ENCODE measurements at places on chromosomes 13 and 19.
A peak's percentile ranks its signal among the peaks of the same experiment; 100 is the strongest.

DNA sequence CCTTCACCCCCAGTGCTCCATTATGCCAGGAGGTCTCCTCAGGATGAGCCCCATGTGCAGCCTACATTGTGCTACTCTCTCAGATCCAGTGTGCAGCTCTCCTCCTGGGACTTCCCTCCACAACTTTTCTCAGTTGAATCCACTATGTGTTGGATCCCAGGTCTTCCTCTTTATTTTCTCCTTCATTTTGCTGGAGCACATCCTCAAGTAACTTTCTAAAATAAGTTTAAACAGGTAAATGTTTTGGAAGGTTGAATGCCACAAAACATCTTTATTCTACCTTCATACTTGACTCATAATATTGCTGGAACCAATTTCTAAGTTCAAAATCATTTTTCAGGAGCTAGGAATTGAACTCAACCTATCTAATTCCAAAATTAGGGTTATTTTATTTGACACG is 52.1 kb downstream of the C13orf46 start:
- H3K4me1 ChIP-seq: no peaks in the 10 kb centered on the region
- DNase-seq: no peak
- H3K27ac ChIP-seq: no peak overlapping the region
- no peaks in the 10 kb centered on the region for H3K27me3 ChIP-seq
- H3K4me3 ChIP-seq: no peak overlapping the region

DNA sequence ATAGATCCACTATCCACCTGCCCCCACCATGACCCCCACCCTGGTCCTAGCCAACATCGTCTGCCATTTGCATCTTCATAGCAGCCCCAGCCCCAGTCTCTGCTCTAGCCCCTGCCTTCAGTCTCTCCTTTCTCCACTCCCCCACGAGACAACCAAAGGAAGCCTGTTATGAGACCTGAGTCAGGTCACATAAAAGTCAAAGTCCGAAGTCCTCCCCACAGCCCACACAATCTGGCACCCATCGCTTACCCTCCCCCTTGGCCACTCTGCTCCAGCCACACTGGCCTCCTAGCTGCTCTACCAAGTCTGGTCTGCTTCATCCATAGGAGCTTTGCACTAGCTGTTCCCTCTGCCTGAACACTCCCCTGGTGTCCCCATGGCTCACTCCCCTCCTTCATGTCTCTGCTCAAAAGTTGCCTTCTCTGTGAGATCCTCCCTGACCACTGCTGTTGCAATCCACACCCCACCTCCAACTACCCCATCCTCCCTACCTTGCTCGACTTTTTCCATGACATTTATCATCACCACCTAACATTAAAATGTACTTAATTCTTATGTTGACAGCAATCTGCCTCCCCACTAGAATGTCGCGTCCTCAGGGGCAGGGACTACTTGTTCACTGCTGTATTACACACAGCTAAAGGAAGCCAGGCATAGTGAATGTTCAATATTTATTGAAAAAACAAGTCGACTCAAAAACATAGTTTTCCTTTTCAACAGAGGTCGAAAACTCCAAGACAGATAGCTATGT is 1.2 kb upstream of the PLEKHG2 start:
- no peak for DNase-seq
- peak overlapping the region; percentile 100 for H3K27ac ChIP-seq
- H3K4me1 ChIP-seq: peaks cover 11% of the 10 kb centered on the region
- no peak overlapping the region for H3K4me3 ChIP-seq
- H3K27me3 ChIP-seq: no peaks in the 10 kb centered on the region

GRCh38 chr13:35793823-35794222 is 317.3 kb upstream of the MAB21L1 start:
- no peak overlapping the region for H3K4me3 ChIP-seq
- no peak overlapping the region for H3K27ac ChIP-seq
- H3K27me3 ChIP-seq: no peaks in the 10 kb centered on the region
- no peaks in the 10 kb centered on the region for H3K36me3 ChIP-seq
- DNase-seq: no peak

- DNase-seq: no peak
- H3K27me3 ChIP-seq: no peaks in the 10 kb centered on the region
- H3K36me3 ChIP-seq: peaks cover 47% of the 10 kb centered on the region
- H3K27ac ChIP-seq: no peak overlapping the region
Observed at GRCh38 chr19:10686193-10686592, 15.0 kb upstream of the QTRT1 start.

- H3K27ac ChIP-seq: peak overlapping the region; percentile 36
- H3K4me1 ChIP-seq: peaks cover 17% of the 10 kb centered on the region
- H3K4me3 ChIP-seq: no peak overlapping the region
- no peak for DNase-seq
- H3K27me3 ChIP-seq: no peaks in the 10 kb centered on the region
Observed at GRCh38 chr19:45514376-45515051, 7.2 kb downstream of the VASP start.

- H3K27me3 ChIP-seq: no peaks in the 10 kb centered on the region
- DNase-seq: no peak
- H3K4me3 ChIP-seq: no peak overlapping the region
- no peaks in the 10 kb centered on the region for H3K4me1 ChIP-seq
Observed at GRCh38 chr13:110113284-110113764, 193.6 kb downstream of the COL4A1 start.

DNA sequence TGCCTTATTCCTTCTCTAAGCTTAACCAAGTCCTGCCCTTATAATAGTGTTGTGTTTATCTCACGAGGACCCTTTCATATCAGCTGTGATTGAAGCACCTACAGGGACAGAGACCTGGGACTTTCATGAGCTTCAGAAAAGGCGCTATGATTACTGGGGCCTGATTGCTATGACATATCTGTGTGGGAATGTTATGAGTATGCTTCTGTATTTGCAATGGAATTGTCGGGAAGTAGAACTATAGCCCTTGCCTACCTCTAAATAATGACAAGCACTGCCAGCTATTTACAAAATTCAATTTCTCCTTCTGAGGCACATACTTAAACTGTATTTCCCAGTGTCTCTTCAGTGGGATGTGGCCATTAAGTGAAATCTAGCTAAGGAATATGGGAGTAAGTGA is 191.5 kb downstream of the LHFPL6 start:
- H3K36me3 ChIP-seq: no peaks in the 10 kb centered on the region
- H3K4me1 ChIP-seq: peaks cover 9% of the 10 kb centered on the region
- H3K27me3 ChIP-seq: no peaks in the 10 kb centered on the region
- H3K4me3 ChIP-seq: no peak overlapping the region
- peak overlapping the region; percentile 41 for H3K27ac ChIP-seq

GRCh38 chr13:40994581-40995230 is 24.4 kb downstream of the ELF1 start:
- no peak for DNase-seq
- H3K36me3 ChIP-seq: peaks cover 4% of the 10 kb centered on the region
- no peaks in the 10 kb centered on the region for H3K27me3 ChIP-seq
- H3K27ac ChIP-seq: peak overlapping the region; percentile 47
- H3K4me1 ChIP-seq: peaks cover 11% of the 10 kb centered on the region

DNA sequence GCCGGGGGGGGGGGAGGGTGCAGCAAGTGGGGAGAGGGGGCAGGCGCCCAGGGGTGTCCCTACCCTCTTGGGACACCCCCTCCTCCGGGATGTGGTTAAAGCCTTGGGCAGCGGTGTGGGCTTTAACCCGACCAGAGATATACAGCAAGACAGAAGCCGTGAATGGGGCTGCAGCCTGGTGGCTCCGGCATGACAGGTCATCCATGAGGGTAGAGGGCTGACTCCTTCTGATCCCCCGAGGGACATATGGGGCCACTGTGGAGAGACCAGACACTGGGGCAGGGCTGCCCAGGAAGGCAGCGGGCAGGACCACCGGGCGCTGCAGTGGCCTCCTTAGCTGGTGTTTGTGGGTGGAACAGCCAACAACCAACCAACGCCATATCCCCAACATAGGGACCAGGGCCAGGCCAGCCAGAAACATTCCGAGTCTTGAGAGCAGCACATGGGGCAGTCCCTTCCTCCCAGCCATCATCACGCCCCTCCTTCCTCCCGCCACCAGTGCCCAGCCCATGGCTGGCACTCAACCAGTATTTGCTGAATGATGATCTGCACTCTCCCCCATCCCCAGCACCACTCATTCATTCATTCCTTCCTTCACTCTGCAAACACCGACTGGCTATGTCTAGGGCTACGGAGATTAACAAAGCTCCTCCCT is 18.2 kb downstream of the ELAVL1 start:
- no peak overlapping the region for H3K4me3 ChIP-seq
- no peak for DNase-seq
- peak overlapping the region; percentile 74 for H3K27ac ChIP-seq
- H3K36me3 ChIP-seq: peaks cover 41% of the 10 kb centered on the region

GRCh38 chr19:44684892-44685863 is 13.8 kb upstream of the CEACAM16 start:
- H3K36me3 ChIP-seq: no peaks in the 10 kb centered on the region
- H3K27ac ChIP-seq: peak overlapping the region; percentile 84
- no peaks in the 10 kb centered on the region for H3K27me3 ChIP-seq
- H3K4me1 ChIP-seq: no peaks in the 10 kb centered on the region
- no peak overlapping the region for H3K4me3 ChIP-seq

DNA sequence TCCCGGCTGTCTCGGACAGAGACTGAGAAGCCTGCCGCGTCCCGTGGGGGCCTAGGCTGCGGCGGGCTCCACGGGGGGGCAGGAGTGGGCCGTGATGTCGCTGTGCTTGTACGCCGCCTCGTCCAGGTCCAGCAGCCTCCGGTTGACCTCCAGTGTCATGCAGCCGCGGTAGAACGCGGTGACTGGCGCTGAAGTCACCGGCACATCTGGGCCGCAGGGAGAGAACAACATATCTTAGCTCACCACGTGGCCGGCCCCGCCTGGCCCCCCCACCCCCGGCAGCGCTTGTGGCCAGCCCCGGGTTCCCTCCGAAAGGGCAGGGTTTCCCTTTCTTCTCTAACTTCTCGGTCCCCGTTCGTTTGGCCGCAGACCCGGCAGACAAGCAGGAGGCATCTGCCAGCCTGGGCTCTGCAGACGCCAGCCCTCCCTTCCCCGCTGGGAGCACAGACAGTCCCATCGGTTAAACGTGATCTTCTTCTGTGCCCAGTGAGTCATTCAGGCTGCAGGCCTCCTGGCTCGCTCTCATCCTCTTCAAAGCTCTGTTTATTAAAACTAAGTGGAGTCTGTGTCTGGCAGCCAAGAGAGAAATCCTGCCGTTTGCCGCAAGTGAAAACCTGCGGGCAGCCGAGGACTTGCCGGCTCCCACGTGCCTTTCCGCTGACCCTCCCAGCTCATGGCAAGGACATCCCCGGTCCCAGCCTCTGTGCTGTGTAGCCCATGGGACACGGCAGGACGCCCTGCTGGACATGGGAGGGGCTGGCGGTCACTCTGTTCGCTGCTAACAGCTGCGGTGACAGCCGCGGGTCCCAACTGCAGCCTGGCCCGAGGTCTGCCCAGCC is 42.8 kb downstream of the GAS6 start:
- peak overlapping the region; percentile 73 for H3K27ac ChIP-seq
- peak; percentile 61 for DNase-seq
- H3K36me3 ChIP-seq: peaks cover 15% of the 10 kb centered on the region
- H3K4me1 ChIP-seq: peaks cover 12% of the 10 kb centered on the region

- no peaks in the 10 kb centered on the region for H3K36me3 ChIP-seq
- no peaks in the 10 kb centered on the region for H3K27me3 ChIP-seq
- H3K4me1 ChIP-seq: peaks cover 4% of the 10 kb centered on the region
- no peak overlapping the region for H3K4me3 ChIP-seq
- DNase-seq: no peak
- peak overlapping the region; percentile 61 for H3K27ac ChIP-seq
Observed at GRCh38 chr19:13173139-13173737, 23.0 kb downstream of the IER2 start.

Data from lung (tissue), 17 donors.